ENCODE measurements at places on chromosomes 1 and 21.

GRCh38 chr1:29482991-29483390 lies 246.7 kb downstream of the PTPRU start:
- no peak for DNase-seq

DNA sequence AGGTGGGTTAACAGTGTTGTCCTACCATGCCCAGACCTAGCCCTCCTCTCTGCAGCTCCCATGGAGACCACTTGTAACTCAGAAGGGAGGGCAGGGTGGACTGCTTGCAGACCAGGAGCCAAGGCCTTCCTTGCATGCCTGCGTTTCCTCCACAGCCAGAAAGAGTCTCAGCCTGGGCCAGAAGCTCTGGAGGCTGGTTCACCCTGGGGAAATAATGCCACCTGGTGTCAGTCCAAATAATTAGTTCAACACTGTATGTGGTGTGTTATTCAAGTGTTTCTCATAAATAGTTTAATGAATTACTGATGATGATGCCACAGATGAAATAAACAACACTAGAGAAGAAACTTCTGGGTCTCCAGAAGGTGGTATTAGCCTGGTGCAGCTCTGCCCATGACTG lies 16.9 kb upstream of the VANGL1 start:
- DNase-seq, result no peak

GRCh38 chr1:29415156-29415830 lies 179.0 kb downstream of the PTPRU start:
- DNase-seq, result no peak

- no peak for DNase-seq
These were observed 22.7 kb downstream of the PGM1 start for GRCh38 chr1:63615768-63616420.

DNA sequence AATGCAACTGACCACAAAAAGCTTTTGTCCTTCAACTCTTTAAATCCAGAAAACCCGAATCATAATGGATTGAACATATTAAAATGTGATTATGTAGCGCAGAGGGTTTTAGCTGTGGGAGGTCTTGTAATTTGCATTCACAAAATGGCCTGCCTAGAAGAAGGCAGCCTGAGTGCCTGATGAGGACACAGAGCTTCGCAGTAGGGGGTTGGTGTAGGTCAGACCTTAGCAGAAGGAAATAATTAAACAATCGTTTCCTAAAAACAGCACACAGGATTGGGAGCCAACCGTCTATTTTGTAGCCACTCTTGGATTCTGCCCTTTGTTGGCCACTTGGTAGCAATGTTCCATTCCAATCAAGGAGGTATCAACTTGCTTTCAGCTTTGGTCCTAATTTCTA lies 195.7 kb upstream of the KIAA0040 start:
- DNase-seq, result no peak

DNA sequence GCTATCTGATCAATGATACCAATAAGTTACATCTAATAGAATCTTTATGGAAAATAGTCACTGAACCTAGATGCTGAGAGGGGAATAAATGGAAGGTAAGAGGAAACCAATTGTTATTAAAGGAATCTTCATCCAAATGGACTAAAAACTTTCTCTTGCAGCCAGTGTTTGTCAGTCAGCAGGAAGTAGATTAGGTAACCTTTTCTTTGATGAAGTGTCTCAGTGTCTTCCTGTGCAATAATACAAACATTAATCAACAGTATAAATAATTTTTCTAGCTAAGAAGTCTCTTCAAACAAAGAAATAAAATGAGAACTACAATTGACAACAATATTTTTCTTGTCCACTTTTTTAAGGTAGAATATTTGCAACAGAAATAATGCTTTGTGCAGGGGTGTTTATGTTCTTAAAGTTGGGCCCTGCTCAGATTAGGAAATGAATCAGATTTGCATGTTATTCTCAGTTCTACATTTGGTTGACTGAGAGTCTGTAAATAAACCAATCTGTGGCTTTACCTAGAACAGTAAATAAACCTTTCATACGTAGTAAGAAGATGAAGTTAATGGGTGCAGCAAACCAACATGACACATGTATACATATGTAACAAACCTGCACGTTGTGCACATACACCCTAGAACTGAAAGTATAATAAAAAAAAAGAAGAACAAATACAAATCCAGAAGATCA lies 391.4 kb downstream of the MRPL39 start:
- no peak for DNase-seq

DNA sequence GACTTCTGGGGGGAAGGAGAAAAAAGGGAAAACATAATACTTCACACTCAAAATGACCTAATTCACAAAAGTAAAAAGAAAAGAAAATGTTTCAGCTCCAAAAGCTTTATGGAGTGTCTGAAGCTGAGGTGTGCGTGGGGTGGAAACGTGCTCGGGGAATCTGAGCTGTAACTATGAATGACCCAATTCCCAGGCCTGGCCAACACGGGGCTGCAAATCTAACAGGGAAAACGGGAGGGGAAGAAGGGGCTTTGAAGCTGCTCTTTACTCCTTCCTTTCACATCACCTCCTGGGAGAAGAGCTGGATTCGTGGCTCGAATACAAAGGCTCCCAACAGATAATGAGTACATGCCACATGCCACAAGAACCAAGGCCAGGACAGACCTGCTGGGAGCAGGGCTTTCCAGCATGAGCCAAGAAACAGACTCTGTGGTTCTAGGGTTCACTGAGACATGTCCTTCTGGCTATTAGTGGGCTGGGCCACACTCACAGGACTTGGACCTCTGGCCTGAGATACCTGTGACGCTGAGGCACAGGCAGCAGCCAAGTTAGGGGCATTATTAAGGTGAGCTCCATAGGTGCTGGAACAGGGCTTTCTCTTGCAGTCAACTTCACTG lies 51.5 kb downstream of the SLC66A1 start:
- DNase-seq, result no peak

GRCh38 chr1:35838693-35839245 lies 31.0 kb downstream of the AGO4 start:
- no peak for DNase-seq
